ENCODE measurements at places on chromosomes 7 and 10.

DNA sequence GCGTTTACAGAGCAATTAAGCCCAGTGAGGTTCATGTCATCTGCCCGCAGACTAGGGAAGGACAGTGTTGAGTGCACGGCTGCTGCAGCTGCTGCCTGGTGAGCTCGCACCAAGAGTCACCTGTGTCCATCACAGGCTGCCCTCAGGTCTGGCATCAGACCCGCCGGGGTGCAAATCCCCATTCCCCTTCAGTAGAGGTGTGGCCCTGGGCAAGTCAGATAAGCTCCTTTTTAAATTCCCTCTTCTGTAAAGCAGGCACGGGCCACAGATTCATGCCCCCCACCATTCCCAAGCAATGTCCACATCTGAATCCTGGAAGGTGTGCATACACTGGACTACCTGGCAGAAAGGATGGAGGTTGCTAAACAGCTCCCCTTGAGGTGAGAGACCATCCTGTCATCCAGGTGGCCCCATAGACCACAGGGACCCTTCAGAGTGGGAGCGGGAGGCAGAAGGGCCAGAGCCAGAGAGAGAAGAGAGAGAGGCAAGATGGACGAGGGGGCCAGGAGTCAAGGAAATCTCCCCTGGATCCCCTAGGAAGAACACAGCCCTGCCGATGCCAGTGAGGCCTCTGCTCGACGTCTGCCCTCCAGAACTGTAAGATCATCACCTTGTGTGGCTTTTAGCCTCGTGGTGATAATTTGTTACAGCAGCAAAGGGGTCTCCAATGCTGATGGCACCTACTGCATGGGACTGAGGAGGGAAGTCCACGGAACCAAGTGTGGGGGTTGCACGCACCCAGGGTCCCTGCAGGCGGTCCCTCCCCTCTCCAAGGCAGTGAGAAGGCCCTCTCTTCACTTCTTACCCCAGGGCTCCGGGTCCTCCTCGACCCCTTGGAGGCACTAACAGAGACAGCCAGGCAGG lies 168.8 kb downstream of the TCERG1L start:
- ATAC-seq: no peak

DNA sequence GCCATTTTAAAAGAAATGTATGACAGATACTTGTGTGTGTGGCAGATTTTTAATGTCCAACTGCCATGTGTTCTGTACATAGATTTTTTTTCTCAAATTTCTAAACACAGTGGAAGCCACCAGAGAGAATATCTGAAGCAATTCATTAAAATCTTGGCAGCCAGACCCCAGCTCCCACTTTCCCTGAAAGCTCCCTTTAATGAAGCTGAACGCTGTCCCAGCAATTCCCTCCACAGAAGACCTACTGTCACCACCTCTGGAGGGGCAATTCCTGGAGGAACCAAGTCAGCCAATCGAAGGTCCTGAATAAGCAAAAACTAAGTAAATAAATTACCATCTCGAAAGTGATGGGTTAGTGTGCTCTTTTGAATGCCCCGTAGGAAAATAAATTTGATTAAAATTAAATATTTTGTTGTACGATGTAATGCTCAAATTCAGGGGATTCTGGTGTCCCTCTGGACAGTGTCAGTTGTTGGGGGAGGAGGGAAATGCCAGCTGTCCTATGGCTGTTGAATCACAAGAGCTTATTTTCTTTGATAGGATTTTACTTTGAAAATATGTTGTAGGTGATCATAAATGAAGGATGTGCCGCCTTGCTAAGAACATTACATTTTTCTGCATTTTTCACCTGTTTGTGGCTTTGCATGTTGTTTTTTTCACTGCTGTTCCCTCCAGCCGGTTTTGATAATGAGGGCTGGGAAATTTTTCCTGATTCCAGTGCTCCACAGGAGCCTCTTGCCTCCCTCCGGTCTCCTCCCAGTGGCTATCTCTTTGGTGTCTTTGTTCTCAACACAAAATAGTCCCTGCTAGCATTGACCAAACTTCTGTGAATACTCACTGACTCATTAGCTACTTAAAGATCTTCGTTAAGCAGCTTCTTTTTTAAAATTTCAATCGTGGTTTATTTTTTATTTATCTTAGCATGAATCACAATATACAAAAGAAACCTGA lies 9.2 kb upstream of the GSAP start:
- peak; percentile 77 for ATAC-seq

- ATAC-seq: no peak
These were observed 12.4 kb upstream of the GSTK1 start for GRCh38 chr7:143250822-143251221.

GRCh38 chr10:21724020-21724589 lies 190.1 kb downstream of the MLLT10 start:
- peak; percentile 39 for ATAC-seq

- no peak for ATAC-seq
These were observed 102.7 kb downstream of the LMBR1 start for GRCh38 chr7:156790264-156790663.

DNA sequence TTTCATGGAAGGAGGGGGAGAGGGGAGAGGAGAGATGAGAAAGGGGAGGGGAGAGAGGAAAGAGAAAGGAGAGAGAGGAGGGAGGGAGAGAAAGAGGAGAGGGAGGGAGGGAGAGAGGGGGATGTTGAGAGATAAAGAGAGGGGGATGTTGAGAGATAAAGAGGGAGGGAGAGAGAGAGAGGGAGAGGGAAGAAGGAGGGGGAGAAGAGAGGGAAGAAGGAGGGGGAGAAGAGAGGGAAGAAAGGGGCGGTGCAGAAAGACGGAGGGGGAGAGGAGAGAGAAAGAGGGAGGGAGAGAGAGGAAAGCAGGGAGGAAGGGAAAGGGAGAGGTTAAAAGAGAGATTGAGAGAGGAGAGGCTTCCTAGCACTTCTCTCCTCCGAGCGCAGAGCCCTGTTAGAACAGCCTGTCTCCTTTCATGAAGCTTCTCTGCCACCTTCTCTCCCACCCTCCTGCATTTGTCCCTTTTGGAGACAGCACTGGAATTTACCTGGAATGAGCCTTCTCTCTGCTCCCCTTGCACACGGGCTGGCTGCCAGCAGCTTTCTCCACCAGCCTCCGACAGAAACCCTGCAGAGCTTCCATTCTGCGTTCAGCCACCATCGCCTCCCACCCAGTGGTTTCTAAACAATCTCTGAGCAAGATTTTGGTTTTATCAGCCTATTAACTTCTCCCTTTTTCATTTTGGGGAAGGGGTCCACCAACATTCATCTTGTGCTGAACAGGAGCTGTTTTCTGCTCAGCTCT lies 74.0 kb upstream of the CARD11 start:
- ATAC-seq: no peak

- ATAC-seq: no peak
These were observed 667.7 kb downstream of the SUGCT start for GRCh38 chr7:40802497-40802896.
